ENCODE measurements at places on chromosomes 12 and 14.

DNA sequence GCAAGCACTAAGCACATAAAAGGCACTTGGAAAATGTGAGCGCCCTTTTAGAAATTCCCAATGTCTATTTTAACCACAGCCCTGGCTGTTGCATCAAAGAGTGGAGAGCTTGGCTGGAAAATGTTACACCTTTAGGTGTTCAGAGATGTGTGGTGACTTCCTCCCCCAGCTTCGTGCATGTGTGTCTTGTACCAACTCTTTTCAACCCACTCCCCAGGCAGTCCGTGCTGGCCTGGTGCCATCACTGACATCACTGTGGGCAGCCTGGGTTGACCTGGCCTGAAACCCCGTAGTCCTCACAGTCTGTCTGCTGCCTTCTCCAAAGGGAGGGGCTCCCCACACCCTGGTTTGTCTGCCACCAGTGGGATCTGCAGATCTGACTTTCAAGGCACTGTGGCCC is 101.8 kb downstream of the SCARB1 start:
- no peak for DNase-seq

DNA sequence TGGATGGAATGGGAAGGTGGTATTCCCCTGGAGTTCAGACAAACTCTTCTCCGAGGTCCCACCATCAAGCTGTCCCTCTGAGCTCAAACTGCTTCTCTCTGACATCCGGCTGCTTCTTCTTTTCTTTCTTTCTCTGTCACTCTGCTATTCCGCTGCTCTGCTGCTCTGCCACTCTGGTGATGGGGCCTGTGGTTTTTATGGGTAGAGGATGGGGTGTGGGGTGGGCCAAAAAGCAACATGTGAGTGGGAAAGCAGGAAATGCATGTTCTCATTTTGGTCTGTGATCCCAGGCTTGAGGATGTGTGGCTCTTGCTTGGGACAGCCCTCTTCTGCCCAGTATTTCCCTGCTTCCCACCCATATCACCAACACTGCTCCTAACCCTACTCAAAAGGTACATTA is 30.6 kb downstream of the CLECL1 start:
- DNase-seq: no peak

DNA sequence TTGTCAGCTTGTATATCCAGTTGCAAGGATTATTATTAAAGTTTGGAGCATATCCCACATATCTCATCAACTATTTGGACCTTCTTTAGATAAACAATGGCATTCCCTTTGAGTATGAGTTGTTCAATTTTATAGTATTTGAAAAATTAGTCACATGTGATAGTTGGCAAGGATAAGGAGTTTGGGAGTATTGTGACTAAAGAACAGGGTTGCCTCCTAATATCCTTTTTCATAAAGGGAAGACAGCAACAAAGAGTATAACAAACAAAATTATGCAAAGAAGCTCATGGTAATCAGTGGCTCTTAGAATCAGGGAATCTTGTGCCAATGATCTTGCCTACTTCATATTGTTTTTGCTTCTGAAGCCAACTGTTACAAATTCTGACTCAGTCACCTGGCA is 31.2 kb upstream of the KCNH5 start:
- no peak for DNase-seq

DNA sequence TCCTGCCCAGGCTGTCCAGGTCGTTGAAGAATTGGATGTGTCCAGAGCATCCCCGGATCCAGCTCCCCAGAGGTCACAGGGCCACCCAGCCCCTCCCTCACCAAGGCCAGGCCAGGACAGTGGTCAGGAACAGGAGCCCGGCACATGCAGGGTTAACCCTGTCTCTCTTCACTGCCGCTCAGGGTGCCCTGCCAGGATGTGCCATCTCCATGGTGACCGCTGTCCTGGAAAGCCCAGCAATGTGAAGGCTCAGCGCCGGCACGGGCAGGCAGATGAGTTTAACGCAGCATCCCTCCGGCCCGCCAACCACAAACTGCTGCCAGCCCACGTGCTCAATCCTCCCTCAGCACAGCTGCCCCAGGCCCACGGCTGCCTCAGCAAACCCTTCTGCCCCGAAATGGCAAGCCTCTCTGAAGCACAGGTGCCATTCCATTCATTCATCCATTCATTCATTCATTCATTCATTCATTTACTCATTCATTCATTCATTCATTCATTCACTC is 4.4 kb downstream of the TMEM179 start:
- DNase-seq: no peak

DNA sequence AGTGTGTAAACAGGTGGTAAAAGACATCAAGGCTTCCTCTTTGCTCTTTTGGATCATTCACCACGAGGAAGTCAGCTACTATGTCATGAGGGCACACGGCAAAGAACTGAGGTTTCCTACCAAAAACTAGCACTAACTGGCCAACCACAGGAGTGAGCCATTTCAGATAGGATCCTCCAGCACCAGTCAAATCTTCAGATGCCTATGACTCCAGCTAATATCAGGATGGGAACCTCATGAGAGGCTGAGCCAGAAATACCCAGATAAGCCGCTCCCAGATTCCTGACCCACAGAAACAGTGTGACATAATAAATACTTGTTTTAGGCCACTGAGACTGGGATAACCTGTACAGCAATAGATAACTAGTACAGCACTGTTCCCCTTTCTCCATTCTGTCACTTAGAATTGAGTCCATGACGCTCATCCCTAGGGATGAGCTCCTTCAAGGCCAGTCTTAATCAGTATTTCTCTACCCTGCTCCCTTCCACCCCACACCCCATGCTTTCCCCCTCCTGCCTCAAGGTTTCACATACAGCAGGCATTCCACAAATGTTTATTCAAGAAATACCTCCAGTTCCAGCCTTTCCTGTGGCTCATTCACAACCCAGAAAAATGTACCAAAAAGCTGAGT is 68.4 kb downstream of the PPM1H start:
- DNase-seq: no peak

DNA sequence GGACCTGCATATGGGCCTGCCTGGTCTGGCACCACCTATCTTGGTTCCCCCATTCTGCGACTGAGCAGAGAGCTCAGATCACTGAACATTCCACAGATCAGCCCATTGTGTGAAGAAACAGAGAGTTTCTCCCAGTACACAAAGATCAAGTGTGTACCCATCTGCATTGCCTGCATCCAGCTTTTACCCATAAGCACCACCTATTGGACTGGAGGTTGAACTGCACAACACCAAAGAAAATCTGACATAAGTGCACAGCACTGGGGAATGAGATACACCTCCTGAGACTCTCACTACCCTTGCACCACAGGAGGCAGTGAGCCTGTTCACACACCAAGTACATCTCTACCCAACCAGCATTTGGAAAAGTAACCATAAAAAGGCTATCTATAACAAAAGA is 362.6 kb upstream of the CLEC14A start:
- DNase-seq: no peak

DNA sequence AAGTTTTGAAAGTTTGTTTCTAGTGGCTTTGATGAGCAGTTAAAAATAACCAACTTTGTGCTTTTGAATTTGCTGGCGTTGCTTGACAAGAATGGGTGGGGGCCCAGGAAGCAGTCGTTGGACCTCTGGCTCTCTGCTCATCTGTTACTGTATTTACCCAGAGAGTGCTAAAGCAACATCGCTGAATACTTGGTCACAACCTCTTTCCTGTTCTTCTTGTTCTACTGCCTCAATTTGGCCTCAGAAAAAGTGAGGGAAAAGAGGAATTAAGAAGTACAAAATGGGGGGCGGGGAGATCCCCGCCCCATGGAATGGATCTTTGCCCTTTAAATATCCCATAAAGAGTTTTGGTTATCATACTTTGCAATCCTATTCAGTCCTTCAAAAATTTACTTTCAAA is 221.5 kb upstream of the G2E3 start:
- no peak for DNase-seq

- DNase-seq: no peak
Measured at GRCh38 chr14:33862261-33862802, 88.5 kb downstream of the EGLN3 start.

DNA sequence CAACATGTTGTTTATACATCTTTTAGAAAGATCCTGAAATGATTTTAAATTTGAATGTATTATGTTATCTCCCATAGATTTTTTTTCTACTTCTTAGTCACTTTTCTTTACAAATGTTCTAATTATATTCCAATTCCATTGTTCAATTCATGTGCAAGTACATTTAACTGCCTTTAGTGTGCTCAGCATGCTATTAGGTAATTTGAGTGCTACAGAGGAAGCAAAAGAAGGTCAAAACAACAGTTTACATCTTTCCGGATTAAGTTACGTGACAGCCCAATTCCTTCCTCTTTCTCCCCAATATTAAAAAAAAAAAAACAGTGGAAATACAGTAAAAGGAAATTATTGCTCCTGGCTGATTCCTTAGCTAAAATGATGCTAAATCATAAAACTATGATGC is 98.3 kb downstream of the RTN1 start:
- no peak for DNase-seq

- no peak for DNase-seq
Measured at GRCh38 chr14:37643701-37644100, 48.3 kb downstream of the TTC6 start.

DNA sequence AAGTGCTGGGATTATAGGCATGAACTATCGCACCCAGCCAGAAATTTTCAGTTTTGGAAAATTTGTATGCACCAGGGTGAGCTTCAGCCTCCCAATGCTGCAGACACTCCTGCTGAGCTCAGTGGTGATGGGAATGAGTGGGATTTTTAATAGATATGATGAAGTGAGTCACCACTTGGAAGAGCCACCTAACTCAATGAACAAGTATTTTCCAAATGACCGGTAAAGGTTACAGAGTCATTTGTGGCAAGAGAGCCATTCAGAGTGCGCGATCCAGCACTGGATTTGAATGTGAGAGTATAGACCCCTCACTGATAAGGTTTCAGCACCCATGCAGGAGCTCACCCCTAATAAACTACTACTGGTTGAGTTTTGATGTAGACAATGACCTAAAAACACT is 100.7 kb downstream of the PPP2R5C start:
- DNase-seq: no peak

Data from right renal pelvis (tissue), 4 donors.